Pancreas (tissue), 10 donors: ENCODE measurements at places on chromosomes 2 and 18. TPM values are rescaled to one million over a fixed set of nuclear protein-coding genes. Genes with fewer than 3 reads are reported as not detected.

GRCh38 chr2:126664234-126664633 is 8.3 kb downstream of the GYPC start:
- peaks cover 2% of the 10 kb centered on the region for H3K4me1 ChIP-seq
- H3K27ac ChIP-seq = no peak overlapping the region
- H3K4me3 ChIP-seq = no peak overlapping the region
- H3K36me3 ChIP-seq = no peaks in the 10 kb centered on the region
- DNase-seq = no peak

GRCh38 chr2:74911061-74911460 is 47.4 kb upstream of the POLE4 start:
- H3K4me3 ChIP-seq = no peak overlapping the region
- H3K4me1 ChIP-seq = no peaks in the 10 kb centered on the region
- DNase-seq = no peak

DNA sequence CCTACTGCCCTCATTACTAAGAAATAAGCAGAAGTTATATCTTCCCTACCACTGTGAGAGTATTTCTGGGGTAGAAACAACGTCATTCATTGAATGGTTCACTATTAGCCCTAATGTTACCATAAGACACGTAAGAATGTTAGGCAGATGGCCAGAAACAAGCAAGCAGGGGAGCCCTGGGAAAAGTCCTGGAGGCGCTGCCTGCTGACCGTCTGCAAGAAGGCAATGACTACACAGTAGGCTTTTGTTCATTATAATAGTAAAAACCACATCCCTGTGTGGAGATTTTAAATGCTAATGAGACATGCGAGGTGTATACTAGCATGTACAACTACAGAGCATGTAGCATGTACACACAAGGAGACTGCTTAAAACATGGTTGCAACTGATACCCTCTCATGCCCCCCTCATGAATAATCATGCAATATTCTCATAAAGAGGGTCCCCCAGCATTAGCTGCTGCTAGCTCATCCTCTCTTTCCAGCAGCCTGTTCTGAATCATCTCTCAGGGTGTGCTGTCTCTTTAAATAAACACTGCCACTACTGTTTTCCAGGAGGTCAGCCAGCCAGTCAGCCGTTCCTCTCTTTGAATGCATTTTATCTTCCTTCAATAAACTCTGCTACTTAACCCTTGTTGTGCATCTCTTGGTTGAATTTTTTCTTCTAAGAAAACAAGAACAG is 23.6 kb downstream of the SUCLG1 start:
- no peaks in the 10 kb centered on the region for H3K4me1 ChIP-seq
- DNase-seq = no peak
- H3K27me3 ChIP-seq = no peaks in the 10 kb centered on the region
- H3K27ac ChIP-seq = no peak overlapping the region
- no peaks in the 10 kb centered on the region for H3K36me3 ChIP-seq

GRCh38 chr2:168851674-168852320 is 38.4 kb downstream of the SPC25 start:
- no peaks in the 10 kb centered on the region for H3K27me3 ChIP-seq
- H3K36me3 ChIP-seq = peaks cover 26% of the 10 kb centered on the region
- no peak overlapping the region for H3K27ac ChIP-seq
- no peak overlapping the region for H3K4me3 ChIP-seq

- DNase-seq = no peak
- no peaks in the 10 kb centered on the region for H3K27me3 ChIP-seq
- peak overlapping the region; percentile 65 for H3K27ac ChIP-seq
Measured at GRCh38 chr2:102025583-102026267, 34.0 kb downstream of the IL1R2 start.

- no peaks in the 10 kb centered on the region for H3K4me1 ChIP-seq
- H3K4me3 ChIP-seq = no peak overlapping the region
- H3K27ac ChIP-seq = no peak overlapping the region
- no peak for DNase-seq
- H3K27me3 ChIP-seq = no peaks in the 10 kb centered on the region
- peaks cover 8% of the 10 kb centered on the region for H3K36me3 ChIP-seq
Measured at GRCh38 chr2:9879455-9880194, 36.4 kb downstream of the TAF1B start.

GRCh38 chr2:17069564-17069963 is 403.9 kb upstream of the CYRIA start:
- no peak overlapping the region for H3K27ac ChIP-seq
- H3K4me3 ChIP-seq = no peak overlapping the region
- DNase-seq = no peak
- no peaks in the 10 kb centered on the region for H3K27me3 ChIP-seq
- H3K4me1 ChIP-seq = no peaks in the 10 kb centered on the region

GRCh38 chr2:33670392-33670937 is 71.4 kb upstream of the FAM98A start:
- no peaks in the 10 kb centered on the region for H3K36me3 ChIP-seq
- no peaks in the 10 kb centered on the region for H3K4me1 ChIP-seq
- no peak for DNase-seq
- no peak overlapping the region for H3K27ac ChIP-seq
- no peak overlapping the region for H3K4me3 ChIP-seq
- H3K27me3 ChIP-seq = no peaks in the 10 kb centered on the region

DNA sequence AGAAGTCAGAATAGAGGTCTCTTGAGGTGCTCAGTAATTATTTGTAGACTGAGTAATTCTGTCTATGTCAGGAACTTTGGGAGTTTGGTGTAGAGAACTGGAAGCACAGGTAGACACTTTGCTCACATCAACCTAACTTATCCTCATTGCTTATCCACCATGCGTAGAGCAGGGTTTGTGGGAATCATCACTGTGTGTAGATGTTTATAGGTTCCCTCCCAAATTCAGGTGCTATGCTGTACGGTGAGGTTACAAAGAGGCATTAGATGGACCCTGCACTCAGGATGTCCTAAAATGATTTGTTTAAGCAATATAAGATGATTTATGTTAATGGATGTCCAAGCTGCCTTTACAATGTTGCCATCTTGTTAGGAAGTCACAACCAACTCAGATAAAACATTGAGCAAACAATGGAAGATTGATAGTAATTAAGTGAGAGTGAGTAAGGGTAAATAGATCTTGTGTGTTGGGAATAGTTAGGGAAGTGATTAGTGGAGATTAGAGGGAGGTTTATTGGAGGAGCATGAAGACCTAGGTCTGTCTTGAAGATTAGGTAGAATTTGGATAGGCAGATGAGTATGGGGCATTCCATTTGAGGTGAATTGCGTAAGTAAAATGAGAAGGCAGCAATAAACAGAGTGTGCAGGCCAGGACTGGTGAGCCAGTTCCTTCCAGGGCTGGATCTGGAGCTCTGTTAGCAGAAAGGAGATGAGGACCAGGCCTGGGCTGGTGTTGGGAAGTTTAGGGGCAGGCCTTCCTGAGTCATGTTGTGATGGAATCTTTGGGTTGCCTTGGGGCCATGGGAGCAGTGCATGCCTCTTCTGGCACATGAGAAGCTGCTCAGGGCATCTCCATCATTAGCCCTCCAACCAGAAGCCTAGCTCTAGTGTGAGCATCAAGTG is 12.1 kb downstream of the EPAS1 start:
- H3K4me3 ChIP-seq = no peak overlapping the region
- H3K36me3 ChIP-seq = no peaks in the 10 kb centered on the region
- H3K4me1 ChIP-seq = peaks cover 71% of the 10 kb centered on the region
- no peaks in the 10 kb centered on the region for H3K27me3 ChIP-seq

DNA sequence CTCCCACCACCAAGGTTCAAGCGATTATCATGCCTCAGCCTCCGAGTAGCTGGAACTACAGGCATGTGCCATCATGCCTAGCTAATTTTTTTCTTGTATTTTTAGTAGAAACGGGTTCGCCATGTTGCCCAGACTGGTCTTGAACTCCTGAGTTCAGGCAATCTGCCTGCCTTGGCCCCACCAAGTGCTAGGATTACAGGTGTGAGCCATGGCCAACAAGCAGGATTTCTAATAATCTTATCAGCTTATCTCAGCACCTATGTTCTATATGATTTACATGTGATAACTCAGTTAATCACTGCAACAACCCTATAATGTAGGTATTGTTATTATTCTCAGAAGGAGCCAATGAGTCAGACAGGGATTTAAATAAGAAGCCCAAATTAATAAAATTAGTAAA is 80.3 kb downstream of the GORASP2 start:
- no peaks in the 10 kb centered on the region for H3K27me3 ChIP-seq
- no peak overlapping the region for H3K27ac ChIP-seq
- peaks cover 17% of the 10 kb centered on the region for H3K36me3 ChIP-seq
- no peak for DNase-seq

GRCh38 chr2:122704109-122704563 is 948.7 kb downstream of the TSN start:
- no peak overlapping the region for H3K4me3 ChIP-seq
- H3K27ac ChIP-seq = no peak overlapping the region
- no peak for DNase-seq
- H3K4me1 ChIP-seq = no peaks in the 10 kb centered on the region

DNA sequence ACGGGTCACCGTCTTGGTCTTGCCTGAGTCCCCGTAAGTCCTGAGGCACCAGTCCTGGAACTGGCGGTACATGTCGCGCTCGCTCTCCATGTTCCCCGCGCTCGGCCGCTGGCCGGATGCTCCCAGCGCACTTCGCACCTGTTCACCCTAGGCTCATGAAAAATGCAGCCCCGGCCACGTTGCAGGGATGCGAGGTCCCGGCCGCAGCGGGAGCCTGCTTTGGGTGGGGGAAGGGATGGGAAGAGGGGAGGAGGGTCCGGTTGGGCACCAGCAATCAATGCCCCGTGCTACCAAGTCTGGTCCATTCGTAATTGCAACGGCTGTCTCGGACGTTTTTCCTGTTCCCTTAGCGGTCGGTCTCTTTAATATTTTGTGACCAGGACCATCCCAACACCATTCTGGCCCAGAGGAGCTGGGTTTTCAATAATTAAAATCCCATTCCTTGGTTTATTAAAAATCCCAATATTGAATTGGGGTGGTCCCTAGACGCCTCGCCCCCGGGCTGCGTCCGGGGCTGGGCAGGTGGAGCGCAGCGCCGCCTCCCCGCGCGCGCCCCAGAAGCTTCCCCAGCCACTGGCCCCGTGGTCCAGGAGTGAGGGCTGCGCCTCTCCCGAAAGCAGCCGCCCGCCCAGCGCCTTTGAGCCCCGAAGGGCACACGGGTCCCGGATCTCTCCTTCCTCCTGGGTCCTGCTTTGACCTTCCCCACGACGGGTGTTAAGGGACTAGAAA is 1.4 kb downstream of the NOL4 start:
- no peaks in the 10 kb centered on the region for H3K36me3 ChIP-seq
- H3K27me3 ChIP-seq = peaks cover 11% of the 10 kb centered on the region
- peak overlapping the region; percentile 48 for H3K4me3 ChIP-seq
- DNase-seq = no peak
- no peak overlapping the region for H3K27ac ChIP-seq

DNA sequence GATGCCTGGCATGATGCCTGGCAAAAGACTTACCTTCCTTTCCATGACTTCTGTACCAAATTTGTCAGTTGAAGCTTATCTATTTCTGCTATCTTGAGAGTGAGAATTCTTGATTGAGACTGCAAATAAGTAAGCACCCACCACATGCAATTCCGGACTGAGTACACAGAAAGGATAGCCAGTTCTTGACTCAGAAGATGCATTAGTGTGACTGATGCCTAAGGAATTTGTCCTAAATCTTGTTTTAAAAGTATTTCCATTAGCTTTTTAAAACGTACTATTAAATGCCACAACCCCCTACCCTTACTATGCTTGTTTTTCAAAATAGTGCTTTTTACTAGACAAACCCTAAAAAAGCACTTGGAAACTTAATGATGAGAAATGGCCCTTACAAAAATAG is 545 bp downstream of the MPP4 start:
- no peaks in the 10 kb centered on the region for H3K4me1 ChIP-seq
- H3K36me3 ChIP-seq = no peaks in the 10 kb centered on the region
- no peak overlapping the region for H3K27ac ChIP-seq

DNA sequence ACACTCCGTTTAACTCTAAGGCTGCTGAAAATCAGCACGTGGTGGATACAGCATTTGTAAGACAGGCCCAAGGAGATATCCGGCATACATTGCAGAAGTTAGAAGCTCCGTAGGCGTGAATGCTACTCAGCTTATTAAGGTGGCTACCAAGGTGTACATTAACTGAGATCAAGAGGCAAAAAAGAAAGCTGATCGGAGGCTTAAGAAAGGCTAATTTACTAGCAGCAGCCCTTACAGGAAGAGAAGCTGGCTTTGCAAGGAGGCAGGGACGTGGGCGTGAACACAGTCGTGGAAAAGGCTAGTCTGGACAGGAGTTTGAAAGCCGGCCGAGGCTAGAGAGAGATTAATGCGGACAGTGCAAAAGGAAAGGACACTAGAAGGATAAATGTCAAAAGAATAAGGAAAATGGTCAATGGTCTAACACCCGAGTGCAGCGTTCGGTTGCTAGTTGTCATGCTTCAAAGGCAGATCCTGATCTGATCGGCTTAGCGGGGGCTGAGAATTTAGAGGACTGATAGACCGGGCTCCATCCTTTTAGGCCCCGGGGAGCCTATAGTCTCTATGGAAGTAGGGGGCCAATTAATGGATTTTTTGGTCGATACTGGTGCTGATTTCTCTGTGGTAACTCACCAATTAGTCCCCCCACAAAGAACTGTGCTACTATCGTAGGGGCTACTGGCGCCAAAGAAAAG is 45.6 kb upstream of the SELENOI start:
- peak overlapping the region; percentile 65 for H3K27ac ChIP-seq
- DNase-seq = no peak
- H3K4me3 ChIP-seq = peak overlapping the region; percentile 39
- H3K36me3 ChIP-seq = no peaks in the 10 kb centered on the region
- no peaks in the 10 kb centered on the region for H3K27me3 ChIP-seq

- H3K4me3 ChIP-seq = no peak overlapping the region
- no peaks in the 10 kb centered on the region for H3K4me1 ChIP-seq
Measured at GRCh38 chr2:223870840-223871611, 33.6 kb upstream of the AP1S3 start.

DNA sequence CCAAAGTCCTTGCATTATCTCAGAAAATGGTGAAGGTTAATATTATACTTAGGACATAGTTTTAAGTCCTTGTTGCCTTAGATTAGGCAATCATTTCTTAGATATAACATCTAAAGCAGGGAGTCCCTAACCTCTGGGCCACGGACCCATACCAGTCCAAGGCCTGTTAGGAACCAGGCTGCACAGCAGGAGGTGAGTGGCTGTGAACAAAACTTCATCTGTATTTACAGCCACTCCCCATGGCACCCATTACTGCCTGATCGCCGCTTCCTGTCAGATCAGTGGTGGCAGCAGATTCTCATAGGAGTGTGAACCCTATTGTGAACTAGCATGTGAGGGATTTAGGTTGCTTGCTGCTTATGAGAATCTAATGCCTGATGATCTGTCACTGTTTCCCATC is 86.5 kb upstream of the MYO3B start:
- H3K4me1 ChIP-seq = no peaks in the 10 kb centered on the region
- H3K27ac ChIP-seq = no peak overlapping the region
- H3K36me3 ChIP-seq = no peaks in the 10 kb centered on the region
- no peak for DNase-seq
- H3K4me3 ChIP-seq = no peak overlapping the region
- H3K27me3 ChIP-seq = no peaks in the 10 kb centered on the region

The PDE1A gene
- 1.3 TPM for total RNA-seq

The NR4A2 gene
- 2.1 TPM for total RNA-seq

The GMCL1 gene
- total RNA-seq = 9.3 TPM

The GKN1 gene
- total RNA-seq = not detected

The ABCG8 gene
- not detected for total RNA-seq

The ZBTB7C gene
- total RNA-seq = 1.6 TPM

The ORMDL1 gene
- total RNA-seq = 30.8 TPM

The AQP12A gene
- total RNA-seq = 79.7 TPM

The RETSAT gene
- total RNA-seq = 48.3 TPM
